ENCODE measurements at places on chromosomes 13 and 19. TPM values are rescaled to one million over a fixed set of nuclear protein-coding genes. Genes with fewer than 3 reads are reported as not detected.

The WDR88 gene
- not detected for total RNA-seq

The CERS1 gene
- not detected for total RNA-seq

The FAM98C gene
- 41.5 TPM for total RNA-seq

- peak; percentile 97 for DNase-seq
Observed at GRCh38 chr19:52397310-52398080, at the start of gene ZNF528. Gene ZNF528, plus strand, starts transcription at chr19:52397849. Its CDS starts 4,165 bp downstream, at chr19:52402014.

The SCN1B gene
- 4.0 TPM for total RNA-seq

The DKKL1 gene
- total RNA-seq, result 0.75 TPM

The NLRP11 gene
- total RNA-seq, result not detected

DNA sequence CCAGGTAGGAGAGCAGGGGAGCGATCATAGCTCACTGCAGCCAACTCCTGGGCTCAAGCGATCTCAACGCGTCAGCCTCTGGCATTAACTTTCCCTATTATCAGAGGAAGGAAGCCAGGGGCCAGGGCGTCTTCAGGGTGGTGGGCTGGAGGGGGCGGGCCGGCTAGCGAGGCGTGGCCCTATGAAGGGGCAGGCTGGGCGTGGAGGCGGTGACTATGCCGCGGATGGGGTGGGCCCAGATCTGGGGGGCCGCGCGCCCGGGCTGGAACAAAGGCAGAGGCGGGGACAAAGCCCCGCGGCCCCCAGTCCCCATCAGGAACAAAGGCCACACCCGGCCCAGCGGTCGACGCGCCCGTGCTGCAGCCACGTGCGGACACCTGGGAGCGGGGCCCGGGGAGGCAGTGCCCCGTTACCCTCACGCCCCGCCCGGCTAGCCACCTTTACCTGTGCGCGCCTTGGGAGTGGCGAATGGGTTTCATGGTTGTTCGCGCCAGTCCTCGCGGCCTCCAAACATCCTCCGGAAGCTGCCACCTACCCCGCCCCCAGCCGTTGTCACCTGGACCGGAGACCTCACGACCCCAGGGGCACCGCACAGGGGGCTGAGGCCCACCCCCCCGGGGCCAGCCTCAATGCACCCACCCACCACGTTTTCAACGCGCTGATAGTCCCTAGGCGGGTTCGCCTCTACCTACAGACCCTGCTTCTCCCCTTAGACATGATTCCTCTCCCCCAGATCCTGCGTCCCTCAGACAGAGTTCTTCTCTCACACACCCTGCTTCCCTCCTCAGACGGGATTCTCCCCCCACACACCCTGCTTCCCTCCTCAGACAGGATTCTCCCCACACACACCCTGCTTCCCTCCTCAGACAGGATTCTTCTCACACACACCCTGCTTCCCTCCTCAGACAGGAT lies 5.4 kb upstream of the TRIM28 start:
- no peak for DNase-seq

The ZNF419 gene
- 9.9 TPM for total RNA-seq

GRCh38 chr13:33642374-33643065 lies 175.4 kb upstream of the RFC3 start:
- peak; percentile 7 for DNase-seq

DNA sequence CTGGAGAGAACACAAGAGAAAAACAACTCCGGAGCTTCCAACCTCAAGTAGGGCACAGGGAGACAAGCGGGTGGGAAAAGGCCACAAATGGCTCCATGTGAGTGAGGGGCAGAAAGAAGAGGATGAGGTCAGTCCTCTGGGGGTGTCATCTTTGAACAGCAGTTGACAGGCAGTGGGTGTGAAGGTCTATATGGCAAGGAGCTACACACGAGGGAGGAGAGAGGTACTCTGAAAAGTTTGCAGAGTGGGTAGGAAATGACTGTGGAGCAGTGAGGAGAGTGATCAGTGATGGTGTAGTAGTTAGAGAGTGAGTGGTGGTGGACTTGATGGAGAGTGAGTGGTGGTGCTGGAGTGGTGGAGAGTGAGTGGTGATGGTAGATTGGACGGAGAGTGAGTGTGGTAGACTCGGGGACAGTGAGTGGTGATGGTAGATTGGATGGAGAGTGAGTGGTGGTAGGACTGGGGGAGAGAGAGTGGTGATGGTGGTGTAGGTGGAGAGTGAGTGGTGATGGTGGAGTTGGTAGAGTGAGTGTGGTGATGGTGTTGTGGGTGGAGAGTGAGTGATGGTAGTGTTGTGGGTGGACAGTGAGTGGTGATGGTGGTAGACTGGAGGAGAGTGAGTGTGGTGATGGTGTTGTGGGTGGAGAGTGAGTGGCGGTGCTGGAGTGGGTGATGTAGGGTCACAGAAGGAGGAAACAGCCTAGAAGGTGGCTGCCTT lies 4.0 kb downstream of the TFDP1 start:
- no peak for DNase-seq

The IGFL1 gene
- not detected for total RNA-seq

DNA sequence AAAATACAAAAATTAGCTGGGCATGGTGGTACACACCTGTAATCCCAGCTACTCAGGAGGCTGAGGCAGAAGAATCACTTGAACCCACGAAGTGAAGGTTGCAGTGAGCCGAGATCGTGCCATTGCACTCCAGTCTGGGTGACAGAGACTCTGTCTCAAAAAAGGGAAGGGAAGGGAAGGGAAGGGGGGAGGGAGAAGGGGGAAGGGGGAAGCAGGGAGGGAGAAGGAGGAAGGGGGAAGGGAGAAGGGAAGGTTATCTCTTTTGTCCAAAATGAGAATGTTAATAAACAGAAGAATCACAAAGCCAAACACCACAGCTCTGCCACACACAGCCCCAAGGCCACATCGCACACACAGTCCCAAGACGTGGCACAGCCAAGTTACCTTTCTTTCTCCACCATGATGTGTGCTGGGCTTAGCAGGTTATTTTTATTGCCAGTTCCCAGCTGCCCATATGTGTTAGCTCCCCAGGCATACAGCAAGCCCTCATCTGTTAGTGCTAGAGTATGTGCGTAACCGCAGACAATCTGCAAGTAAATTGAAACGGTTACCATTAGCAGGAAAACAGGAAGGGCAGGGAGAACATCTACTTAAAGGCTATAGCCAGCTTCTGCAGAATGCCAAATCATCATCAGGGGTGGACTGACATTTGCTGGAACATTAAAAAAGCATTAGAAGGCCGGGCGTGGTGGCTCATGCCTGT lies 34.3 kb downstream of the RCBTB1 start:
- DNase-seq, result no peak

DNA sequence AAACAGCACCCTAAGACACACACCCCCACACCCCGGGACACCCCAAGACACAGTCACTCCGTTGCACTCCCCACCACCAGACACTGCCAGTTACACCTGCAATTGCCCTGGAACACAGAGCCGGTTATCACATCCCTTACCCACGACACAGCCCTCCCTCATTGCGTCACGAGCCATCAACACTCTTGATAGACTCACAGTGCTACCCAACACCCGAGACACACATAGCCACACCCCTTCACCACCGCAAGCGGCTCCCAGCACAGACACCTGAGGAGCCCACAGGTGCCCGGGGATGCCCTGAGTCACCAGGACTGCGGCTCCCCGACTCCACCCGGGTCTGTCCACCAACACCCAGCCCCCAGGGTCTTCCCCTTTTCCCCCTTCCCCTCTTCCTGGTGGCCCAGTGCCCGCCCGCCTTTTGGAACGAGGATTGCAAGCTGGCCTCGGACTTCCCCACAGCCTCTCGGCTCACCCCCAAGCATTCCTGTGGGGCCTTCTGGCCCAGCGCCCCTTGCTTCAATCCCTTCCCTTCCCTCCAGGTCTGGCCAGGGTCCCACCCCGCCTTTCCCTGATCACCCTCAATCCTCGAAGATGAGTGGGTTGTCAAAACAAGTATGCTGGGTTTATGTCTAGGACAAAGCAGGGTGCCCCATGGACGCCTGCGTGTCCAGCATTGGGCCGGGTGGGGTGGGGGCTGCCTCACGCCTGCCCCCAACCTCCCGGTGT lies 1.7 kb upstream of the PTGER1 start:
- no peak for DNase-seq

The DGKH gene
- 5.6 TPM for total RNA-seq

DNA sequence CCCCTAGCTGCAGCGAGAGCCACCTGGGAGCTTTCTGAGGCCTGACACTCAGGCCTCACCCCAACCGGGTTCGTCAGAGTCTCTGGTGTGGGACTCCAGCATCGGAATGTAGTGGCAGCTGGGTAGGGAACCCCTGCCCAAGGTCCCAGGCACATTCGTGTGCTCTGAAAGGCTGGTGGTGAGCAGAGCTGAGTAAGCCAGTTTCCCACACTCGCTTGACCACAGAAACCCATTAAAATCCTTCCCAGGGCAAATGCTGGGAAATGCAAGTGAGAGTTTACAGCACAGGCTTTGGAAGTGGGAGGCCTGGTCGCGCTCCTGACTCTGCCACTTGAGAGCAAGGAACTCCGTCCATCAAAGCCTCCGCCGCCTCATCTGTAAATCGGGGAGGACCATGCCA lies 4.2 kb downstream of the TRAPPC6A start:
- no peak for DNase-seq

DNA sequence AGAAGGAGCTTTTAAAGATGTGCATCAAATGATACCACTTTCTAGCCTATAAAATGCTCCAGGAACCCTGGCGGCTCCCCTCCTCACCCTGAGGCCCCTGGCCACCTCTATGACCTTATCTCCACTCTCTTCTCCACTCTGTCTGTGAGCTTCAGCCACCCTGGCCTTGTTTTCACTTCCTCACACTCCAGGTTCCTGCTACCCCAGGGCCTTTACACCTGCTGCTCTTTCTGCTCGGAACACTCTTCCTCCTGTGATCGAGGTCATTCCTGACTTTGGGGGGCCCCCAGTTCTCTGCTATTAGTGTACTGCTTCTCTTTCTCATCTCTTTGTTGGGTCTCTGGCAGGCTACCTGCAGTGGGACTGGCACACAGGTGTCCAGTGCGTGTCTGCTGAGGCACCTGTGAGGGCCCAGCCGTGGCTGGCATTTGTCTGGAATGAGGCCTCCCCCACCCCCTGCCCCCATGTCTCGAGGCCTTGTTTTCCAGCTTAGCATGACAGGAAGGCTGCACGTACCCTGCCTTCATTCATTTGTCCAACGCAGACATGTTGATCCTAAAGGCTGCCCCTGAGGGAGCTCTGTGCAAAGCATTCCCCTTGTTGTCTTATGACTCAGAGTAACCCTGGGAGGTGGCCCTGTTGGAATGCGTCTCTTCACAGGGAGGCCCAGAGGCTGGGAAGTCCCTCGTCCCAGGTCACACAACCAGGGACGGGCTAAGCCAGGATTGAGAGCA lies 2.3 kb downstream of the DDA1 start:
- DNase-seq, result peak; percentile 93

DNA sequence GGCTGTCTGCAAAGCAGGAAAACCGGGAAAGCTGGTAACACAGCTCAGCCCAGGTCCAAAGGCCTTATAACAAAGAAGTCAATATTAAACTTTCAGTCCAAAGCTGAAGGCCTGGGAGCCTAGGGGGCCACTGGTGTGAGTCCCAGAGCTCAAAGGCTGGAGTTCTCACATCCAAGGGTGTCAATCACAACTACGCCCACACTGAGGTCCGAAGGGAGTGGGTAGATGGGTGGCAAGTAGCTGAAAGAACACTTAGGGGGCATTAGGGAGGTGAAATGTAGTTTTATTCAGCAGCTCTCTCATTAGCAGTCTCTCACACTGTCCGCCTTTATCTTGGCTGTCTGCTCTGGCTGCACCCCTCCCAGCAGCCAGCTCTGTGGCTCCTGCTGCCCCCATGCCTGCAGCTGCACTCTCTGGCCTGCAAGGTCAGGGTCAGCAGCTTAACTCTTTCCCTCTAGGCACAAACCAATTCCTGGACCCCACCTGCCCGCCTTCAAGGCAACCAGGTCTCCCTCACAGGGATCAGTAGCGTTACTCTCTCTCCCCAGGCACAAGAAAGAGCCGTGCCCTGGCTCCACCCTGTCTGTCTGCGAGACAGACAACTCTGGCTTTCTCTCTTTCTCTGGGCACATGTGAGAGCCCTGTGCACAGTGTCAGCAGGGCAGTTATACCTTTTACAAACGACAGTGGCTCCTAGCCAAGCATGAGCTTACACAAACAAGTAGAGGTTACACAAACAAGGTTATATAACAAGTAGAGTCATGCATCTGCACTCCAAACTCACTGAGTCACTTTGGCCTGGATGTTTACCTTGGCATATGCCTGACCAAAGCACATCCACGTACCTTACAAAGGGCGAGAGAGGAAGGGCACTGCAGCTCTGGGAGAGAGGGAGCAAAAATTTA lies 249.4 kb upstream of the PCDH20 start:
- DNase-seq, result no peak

The CEACAM8 gene
- not detected for total RNA-seq

The PDX1 gene
- not detected for total RNA-seq

The ZNF628 gene
- total RNA-seq, result 4.1 TPM

DNA sequence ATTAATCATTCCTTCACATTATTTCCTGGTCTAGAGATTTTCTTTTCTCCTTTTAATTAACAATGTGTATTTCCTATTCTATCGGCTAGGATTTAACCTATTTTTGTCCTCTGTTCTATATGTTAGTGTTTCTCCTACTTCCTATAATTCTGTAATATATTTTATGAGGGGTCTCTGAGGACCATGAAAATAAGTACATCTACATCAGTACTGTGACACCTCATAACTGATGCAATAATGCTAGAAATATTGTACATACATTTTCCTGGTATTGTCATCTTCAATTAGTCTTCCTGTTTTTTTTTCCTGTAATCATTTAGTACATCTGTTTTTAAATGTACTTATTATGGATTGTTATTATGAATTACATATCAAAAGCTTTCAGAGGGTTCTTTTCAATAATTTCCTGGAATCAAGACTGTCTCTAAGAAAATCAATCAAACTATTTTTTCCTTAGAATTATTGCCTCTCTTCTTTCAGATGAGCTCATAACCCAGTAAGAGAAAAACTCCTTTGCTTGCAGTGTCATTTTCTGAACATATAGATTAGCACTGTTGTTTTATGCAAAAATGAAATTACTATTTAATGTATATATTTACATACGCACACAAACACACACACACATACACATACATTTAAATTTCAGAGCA lies 1004.3 kb downstream of the SLITRK5 start:
- DNase-seq, result no peak

GRCh38 chr13:51202477-51203046 lies 19.6 kb upstream of the FAM124A start:
- DNase-seq, result no peak

- DNase-seq, result no peak
Observed at GRCh38 chr13:86409466-86410241, 610.4 kb upstream of the SLITRK6 start.

DNA sequence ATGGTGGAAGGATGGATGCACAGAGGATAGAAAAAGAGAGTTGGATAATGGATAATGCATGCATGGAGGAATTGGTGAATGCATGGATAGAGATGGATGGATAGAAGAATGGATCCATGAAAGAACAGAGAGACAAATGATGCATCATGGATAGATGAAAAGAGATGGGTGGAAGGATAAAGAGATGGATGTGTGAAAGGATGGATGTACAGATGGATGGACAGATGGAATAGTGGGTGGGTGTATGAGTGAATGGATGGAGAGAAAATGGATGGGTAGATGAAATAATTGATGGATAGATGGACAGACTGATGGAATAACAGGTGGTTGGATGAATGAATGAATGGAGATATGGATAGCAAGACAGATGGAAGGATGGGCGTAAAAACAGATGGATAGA lies 25.7 kb downstream of the OLFM2 start:
- DNase-seq, result no peak

Data from SJSA1 (cell line).